ENCODE measurements at places on chromosomes 6 and 20.

- DNase-seq = no peak
Observed at GRCh38 chr6:168671863-168672546, 231.0 kb downstream of the SMOC2 start.

DNA sequence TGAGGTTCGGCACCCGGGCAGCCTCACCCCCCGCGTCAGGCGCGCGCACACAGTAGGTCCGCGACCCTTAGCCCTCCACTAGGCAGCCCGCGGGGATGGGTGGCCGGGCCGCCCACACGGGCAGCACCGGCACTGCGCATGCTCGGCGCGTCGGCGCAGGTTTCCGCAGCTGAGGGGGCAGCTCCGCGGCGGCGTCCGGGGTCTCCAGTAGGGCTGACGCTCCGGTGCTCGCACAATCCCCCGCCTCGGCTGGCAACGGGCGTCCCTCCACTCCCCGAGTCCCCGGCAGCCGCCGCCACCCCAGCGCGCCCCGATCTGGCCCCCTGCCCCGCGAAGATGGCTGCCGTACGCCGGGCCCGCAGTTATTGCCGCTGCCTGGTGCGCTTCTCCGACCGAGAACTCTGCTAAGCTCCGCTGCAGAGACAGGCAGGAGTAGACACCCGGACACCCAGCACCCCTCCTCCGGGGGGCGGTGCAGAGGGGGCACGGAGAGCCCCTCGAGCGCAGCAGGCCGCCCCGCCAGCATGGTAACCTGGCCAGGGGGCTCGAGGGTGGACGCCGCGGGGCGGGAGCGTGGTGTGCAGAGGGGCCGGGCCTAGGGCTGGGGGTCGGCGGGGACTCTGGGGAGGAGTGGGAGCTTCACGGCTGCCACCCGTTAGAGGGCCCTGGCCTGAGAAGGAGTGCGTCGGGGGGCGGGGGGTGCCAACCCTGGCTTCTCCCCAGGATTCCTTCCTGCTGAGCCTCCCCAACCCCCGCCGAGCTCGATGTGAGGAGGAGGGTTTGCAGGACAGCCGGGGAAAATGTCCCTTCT is at the start of gene FBXO9:
TSS of gene FBXO9 (plus strand) at position 139 of the 811 bp plus-strand sequence. CDS start at position 525, 386 bp downstream.
- DNase-seq = peak; percentile 68

DNA sequence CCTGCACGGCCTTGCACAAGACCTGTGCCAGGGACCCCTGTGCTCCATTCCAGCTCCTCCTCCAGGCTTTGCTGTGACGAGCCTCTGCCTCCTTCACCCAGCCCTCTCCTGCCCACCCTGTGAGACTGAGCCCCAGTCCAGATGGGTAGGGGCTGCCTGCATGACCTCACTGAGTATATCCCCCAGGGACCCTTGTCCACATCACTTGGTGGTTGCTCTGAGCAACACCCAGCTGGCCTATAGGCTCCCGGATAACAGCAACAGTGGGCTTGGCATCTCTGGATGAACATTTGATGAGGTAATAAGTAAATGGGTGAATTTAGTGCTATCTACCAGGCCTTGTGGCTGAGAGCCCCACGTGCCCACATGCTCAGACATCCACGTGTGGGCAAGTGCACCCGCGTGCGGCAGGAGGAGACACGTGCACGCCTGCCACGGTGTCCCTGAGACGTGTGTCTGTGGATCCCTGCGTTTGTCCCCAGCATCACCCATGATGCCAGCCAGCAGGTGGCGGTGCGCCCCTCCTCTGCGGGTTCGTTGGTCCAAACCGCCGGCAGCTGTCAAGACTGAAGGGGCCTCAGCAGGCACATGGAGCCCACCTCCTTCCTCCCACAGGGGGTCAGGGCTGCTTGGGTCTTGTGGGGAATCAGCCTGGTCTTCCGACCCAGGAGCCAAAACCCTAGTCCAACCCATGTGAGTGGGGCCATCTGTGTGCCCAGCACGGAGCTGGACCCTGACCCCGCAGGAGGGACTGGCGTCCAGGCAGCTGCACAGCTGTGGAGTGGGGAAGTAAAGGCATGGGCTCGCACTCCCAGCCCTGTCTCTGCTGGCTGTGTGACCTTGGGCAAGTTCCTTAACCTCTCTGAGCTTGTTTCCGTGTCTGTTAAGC is 45.9 kb downstream of the FGD2 start:
- peak; percentile 88 for DNase-seq

DNA sequence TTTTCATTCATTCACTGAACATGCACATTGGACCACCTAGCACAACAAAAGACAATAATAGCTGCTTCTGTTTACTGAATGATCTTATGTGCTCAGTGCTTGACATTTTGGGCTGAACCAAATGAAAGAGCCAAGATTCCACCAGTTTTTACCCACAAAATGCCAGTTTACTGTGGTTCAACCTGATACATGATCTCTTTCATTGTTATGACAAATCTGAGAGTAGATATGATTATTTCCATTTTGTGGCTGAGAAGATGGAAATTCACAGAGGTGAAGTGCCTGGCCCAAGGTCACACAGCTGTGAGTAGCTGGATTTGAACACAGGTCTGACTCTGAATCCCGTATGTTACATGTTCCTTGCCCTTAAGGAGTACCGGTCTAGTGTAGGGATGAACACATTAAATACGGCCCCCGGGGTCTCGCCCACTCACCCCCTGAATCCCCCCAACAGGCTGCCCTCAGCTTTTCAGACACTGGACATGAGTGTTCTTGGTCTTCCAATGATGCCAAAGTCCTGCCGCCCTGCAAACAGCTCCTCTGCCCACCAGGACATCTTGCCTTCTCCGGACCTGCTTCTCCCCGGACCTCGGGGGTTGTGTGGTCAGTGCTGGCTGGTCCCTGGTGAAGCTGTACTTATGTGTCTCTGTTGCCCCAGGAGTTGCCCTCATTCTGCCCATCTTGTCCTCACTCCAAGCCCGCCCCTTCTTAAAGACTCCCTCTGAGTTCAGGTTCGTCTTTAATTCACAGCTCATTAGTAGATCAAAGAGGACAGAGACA is 58.6 kb upstream of the SLC32A1 start:
- no peak for DNase-seq

DNA sequence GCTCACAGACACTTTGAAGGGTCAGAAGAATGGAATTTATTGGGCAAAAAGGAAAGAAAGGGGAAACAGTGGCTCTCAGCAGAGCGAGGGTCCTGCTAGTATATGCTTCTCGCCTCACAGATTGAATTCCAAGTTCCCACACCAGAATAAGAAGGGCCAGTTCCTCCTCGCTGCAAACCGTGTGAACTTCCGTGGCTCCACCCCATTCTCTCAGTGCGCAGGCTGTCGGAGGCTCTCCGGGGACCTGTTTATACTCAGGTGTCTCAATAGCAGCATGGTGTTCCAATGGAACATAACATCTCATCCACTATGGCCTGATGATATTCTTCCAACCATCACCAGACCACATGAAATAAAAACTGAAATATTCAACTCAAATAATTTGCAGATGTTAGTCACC is 4.6 kb downstream of the SAMD3 start:
- no peak for DNase-seq

DNA sequence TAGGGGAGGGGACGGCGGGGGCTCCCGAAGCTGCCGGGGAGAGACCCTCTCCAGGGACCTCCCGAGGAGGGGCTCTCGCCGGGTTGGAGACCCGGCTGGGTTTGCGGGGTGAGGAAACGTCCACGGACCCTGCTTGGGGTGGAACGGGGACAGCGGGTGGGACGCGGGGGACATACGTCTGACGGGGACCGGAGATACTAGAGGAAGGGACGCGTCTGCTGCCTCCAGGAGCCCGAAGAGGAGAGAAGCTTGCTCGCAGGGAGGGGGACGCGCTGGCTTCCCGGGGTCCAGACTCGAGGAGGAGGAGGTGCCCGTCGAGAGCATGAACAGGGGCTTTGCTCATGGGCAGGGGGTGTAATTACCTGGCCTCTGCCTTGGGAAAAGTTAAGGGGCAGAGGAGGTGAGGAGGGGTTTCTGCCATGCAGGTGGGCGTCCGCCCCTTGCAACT is 593 bp downstream of the DNMT3B start:
- no peak for DNase-seq

DNA sequence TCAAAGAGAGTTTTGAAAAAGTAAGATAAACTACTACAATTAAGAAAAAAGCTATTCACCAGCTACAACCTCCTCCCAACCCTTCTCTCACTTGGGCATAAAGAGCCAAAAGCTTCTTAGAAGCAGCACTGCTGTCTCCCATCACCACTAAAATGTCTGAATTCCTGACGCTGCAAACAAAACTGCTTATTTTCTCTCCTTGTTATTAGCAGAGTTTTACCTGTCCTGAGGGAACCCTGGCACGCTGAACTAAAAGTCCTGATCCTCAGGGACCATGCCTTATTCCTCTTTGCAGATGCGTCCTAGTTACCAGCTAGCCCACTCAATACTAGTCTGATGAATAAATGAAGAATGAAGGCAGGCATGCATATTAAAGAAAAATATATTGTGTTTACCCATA is 1.1 kb downstream of the HACE1 start:
- DNase-seq = no peak

- peak; percentile 62 for DNase-seq
Observed at GRCh38 chr20:62156592-62157386, 13.2 kb downstream of the SS18L1 start.

DNA sequence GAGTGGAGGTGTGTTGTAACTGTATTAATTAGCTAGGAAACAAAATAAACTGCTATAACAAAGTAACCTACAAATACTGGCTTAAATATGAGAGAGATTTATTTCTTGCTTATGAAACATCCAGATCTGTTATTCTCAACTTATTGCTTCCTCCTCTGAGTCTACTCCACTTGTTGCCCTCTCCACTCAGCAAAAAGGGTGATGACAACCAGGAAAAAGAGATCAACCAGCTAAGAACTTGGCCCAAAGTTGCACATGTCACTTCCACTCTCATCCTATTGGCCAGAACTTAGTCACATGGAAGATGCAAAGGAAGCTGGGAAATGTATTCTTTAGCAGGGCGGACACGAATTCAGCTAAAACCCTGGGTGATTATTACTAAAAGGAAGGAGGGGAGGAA is 5.2 kb upstream of the TP53RK start:
- DNase-seq = no peak

GRCh38 chr6:53615633-53616449 is 49.7 kb downstream of the KLHL31 start:
- no peak for DNase-seq

GRCh38 chr6:51098791-51099190 is 280.1 kb downstream of the TFAP2B start:
- no peak for DNase-seq

DNA sequence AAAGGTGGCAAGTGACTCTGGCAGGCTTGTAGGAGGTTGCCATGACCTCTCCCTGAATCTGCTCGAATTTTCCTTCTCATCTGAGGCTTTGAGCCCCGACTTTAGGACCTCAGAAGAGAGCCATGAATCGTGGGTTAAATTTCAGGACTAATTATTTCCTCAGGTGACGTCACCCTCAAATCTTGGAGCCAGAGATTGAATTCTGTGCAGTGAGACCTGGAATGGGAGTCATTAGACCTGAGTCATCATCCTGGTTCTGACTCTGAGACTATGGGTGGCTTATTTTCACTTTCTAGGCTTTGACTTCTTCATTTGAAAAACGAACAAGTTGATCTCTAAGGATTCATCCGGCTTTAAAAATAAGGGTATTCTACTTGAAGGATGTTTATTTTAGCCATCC is 48.5 kb upstream of the PDYN start:
- DNase-seq = no peak

GRCh38 chr20:31666258-31667042 is 28.7 kb downstream of the COX4I2 start:
- no peak for DNase-seq

DNA sequence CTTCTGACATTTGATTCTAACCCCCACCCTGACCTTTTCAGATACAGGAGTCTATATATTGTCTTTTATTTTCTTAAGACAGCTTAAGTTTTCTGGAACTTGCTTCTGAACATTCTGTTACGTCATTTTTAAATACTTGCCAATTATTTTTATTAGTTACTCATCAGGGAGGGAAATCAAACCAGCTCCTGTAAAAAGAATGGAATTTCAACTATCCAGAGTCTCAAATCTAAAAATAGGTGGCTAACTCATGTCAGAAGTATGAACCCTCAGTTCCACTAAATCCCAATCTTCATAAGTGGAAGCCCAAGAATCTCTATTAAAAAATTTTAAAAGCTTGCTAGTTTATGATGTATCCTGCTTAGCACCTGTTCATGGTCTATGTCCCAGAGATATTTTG is 900.0 kb downstream of the KIF16B start:
- no peak for DNase-seq

GRCh38 chr20:51216850-51217249 is 193.9 kb upstream of the KCNG1 start:
- DNase-seq = no peak

GRCh38 chr6:11722220-11722619 is 56.4 kb downstream of the ADTRP start:
- DNase-seq = no peak

DNA sequence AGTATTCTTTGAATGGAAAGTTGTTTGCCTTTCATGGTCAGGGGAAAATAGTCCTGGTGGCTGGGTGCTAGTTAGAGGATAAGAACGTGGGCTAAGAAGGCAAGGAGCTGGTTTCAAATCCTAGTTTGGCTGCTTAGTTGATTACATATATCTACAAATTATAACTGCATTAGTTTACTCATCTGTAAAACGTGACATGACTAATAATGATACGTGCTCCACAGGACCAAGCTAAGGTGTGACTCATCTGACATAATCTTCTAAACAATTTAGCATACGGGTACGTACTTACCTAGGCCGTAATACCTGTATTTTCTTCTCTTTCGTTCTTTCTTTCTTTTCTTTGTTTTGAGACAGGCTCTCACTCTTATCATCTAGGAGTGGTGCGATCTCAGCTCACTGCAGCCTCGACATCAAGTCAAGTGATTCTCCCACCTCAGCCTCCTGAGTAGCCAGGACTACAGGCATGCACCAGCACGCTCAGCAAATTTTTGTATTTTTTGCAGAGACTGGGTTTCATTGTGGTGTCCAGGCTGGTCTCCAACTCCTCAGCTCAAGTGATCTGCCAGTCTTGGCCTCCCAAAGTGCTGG is 1274.2 kb upstream of the GJE1 start:
- no peak for DNase-seq

All from stimulated activated CD4-positive, alpha-beta T cell treated with anti-CD3 and anti-CD28 coated beads, Interleukin-12 subunit alpha, Interleukin-12 subunit beta, amount 100 ng/mL, for 48 hours (primary cell).